ENCODE measurements at places on chromosomes 3 and 15. TPM values are rescaled to one million over a fixed set of nuclear protein-coding genes. Genes with fewer than 3 reads are reported as not detected.

GRCh38 chr3:65575376-65575840 is 463.3 kb downstream of the MAGI1 start:
- no peak for DNase-seq

GRCh38 chr3:111601810-111602209 is 6.7 kb upstream of the ZBED2 start:
- DNase-seq: no peak

DNA sequence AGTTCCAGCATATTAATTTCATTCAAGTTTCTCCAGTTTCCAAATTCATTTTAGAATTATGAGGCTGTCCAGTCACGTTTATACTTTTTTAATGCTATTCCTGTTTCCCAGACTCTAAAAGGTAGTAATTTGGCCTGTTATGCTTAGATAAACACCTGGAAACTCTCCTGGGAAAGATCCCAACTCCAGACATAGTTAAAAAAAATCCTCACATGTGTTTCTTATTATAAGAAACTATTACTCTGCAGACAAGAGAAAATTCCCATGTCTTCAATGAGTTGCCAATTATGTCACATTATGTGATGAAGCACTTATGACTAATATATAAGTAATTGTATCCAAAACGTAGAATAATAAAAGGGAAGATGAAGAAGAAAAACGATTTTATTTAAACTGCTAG is 137.1 kb upstream of the TMC3 start:
- no peak for DNase-seq

The CDHR4 gene
- total RNA-seq: not detected

The PRTG gene
- 2.1 TPM for total RNA-seq

- DNase-seq: no peak
These were observed 4.3 kb upstream of the MTFMT start for GRCh38 chr15:65033659-65034269.

DNA sequence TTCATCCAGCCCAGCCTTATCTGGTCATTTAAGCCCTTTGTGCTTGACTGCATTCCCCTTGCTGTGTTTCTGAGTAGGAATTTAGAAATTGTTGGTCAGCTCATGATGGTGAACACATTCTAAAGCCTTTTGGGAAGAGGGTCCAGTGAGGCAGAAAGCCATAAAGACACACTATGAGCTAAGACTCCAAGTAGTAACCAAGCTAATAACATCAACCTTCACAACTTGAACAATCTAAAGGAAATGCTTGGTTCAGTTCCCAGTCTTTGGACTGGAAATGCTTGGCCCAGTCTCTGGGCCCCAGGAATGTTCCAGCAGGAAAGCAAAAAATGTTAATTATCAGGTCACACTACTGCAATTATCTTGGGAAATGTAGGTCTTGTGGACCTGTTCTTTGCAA is 7.7 kb downstream of the PLSCR1 start:
- DNase-seq: no peak

DNA sequence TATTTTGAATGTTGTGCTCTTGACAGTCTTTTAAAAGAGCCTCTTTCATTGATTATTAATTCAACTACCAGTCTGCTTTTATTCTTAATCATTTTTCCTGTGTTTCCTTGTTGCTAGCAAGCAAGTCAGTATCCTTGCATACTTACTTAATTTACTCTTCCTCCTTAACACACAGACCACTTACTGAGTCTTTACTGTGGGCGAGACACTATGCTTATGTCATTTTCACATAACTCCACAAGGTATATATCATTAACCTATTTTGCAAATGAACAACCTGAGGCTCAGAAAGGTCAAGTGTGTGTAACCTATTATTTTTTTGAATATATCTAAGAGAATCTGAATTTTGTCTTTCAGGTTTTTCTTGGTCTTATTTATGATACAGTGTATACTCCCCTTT is 130.9 kb downstream of the WDR76 start:
- DNase-seq: no peak

Measured in tibial nerve (tissue), 4 donors.